ENCODE measurements at places on chromosomes 3 and 15.

DNA sequence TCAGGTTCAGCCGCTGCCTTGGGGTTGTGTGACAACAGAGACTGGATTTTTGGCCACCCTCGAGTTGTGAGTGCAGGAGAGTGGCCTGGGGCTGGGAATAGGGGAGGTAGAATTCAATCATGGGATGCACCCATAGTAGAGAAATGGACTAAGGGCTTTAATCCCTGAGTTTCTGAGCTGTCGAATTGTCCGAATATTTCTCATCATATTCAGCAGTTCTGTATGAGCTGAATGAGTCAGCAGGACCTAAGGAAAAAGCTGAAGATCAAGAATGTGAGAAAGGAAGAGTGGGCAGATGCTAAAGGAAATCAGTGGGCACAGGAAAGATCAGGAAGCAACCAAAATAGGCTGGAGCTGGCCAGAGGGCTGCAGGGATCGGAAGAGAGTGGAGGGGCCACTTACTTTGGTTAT lies 44.4 kb upstream of the SACM1L start:
- DNase-seq, result no peak

DNA sequence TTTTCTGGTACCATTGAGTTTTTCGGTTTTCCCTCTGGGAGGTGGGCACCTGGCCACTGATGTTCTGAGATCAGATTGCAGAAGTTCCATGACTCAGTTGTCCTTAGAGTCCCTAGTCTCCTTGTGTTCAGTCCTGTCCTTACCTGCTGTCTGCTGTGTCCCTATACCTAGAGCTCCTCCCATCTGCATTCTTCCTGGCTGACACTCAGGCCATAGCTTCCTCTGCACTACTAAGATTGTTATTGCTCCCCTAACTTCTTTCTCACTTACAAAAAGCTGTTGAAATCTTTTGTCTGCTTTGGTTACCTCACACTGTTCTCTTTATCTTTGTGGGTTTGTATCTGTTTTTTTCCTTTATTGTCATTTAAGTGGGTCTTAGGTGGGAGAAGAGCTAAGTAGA lies 13.2 kb downstream of the USP3 start:
- no peak for DNase-seq

DNA sequence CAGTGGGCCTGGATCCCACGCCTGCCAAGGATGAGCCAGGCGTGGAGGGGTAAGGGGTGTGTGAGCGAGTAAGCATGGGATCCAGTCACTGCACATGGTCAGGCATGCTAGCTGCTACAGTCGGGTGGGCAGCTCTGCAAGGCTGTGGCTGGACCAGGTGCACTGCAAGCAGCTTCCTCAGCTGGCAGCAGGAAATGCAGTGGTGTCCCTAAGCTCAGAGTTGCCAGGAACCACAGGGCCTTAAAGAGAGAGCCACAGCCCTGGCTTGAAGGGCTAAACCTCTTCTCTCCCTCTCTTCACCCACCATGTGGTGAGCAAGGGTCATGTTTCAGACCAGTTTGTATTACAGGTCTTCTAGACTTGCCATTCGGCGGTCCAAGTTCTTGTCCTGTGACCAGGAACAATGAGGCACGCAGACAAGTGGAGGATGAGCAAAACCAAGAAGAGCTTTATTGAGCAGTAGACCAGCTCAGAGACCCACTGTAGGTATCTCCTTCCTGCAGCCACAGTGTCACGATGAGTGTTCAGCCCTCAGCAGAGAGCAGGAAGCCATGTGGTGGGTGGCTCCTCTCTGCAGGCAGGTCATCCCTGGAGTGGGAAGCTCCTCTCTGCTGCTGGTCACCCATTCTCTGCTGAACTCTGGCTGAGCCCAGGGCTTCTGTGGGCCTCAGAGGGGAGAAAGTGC lies 511.9 kb downstream of the PYDC2 start:
- DNase-seq, result no peak

- no peak for DNase-seq
Observed at GRCh38 chr3:194337965-194338753, 13.0 kb downstream of the CPN2 start.

DNA sequence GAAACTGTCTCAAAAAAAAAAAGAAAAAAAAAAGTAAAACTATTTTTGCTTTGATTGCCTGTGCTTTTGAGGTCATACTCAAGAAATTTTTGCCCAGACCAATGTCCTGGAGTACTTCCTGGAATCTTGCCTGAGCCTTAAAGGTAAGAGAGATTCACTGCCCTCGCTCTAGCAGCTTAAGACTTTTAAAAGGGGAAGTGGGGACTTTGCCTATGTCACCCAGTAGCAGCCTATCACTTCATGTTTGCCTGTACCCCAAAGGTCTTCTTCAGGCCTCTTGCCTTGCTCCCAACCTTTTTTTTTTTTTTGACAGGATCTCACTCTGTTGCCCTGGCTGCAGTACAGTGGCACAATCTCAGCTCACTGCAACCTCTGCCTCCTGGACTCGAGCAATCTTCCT lies 18.9 kb upstream of the GOLGB1 start:
- no peak for DNase-seq

- DNase-seq, result no peak
Observed at GRCh38 chr3:66761093-66761780, 236.9 kb upstream of the KBTBD8 start.

GRCh38 chr15:91484141-91484540 lies 369.4 kb upstream of the SLCO3A1 start:
- DNase-seq, result no peak

GRCh38 chr3:160169139-160169976 lies 55.9 kb upstream of the C3orf80 start:
- no peak for DNase-seq

DNA sequence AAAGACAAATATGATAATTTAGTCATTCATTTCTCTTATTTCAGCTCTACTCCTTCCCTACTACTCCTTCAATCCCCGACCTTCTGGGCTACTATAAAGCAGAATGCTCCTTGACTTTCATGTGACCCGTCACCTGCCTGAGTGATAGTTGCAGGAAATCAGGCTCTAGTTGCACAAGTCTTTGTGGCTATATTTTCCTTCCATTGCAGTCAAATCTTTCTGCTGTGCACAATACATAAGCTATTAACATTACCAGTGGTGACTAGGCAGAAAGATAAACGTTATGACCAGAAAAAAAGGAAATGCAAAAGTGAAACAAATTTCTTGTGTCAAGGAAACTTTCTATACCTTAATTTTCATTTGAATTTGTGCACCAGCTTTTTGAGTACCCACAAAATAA lies 2.3 kb downstream of the SUCNR1 start:
- DNase-seq, result no peak

DNA sequence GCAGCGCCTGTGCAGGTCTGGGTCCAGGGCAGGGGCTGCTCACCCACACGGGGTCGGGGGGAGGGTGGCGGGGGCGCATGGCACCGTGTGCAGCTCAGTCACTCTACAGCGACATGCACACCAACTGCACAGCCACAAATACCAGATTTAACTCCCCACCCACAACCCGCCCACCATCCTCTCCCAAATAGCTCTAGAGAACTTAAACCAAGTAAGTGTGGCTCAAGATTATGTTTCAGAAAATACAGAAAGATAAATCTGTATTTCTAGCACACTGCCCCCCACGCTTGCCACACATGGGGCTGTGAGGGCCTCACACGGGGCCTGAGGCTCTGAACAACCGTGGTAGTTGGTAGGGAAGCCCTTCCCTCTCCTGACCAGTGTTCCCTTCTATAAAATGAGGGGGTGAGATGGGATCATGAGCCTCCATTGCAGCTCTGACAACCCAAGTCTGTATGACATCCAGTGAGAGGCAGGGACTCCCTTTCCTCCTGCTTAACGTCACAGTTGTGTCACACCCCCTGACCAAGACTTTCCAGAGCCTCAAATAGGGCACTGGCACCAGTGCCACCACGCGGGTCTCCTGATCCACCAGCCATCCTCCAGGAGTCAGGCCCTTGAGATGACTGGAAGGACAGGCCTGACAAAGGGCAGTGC lies 23.1 kb downstream of the POC1A start:
- DNase-seq, result no peak

DNA sequence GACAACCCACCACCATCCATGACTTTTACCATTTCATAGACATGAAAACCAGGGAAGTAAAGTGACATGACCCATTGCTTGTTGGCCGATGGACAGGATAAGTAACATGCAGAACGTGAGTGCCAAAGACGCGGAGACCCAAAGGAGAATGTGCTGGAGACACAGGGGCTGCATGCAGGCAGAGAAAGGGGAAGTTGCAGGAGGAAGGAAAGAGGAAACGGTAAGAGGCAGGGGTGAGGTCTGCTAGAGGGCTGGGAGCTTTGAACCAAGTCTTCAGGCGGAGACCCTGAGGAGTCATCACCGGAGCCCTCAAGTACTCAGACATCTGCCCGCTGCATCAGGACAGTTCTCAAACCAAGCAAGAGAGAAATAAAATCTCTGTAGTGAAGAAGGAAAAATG lies 34.9 kb downstream of the MAGEF1 start:
- DNase-seq, result no peak

- no peak for DNase-seq
Observed at GRCh38 chr3:180102134-180102533, 65.4 kb upstream of the PEX5L start.

DNA sequence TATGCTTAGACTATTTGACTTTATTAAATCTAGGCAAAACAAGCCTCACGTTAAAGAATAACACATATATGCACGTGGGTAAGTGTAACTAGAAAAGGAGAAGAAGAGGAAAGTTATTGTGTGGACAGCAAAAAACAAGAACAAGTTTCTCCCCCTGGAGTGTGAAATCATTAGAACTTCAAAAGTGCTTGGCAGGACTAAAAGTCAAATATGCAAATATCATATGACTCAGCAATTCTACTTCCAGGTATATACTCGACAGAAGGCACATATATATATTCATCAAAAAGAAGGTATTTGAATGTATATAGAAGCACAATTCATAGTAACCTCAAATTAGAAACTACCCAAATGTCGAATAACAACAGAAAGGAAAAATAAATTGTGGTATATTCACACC lies 68.9 kb upstream of the STXBP5L start:
- DNase-seq, result no peak

GRCh38 chr15:87947560-87947959 lies 309.0 kb downstream of the NTRK3 start:
- no peak for DNase-seq

DNA sequence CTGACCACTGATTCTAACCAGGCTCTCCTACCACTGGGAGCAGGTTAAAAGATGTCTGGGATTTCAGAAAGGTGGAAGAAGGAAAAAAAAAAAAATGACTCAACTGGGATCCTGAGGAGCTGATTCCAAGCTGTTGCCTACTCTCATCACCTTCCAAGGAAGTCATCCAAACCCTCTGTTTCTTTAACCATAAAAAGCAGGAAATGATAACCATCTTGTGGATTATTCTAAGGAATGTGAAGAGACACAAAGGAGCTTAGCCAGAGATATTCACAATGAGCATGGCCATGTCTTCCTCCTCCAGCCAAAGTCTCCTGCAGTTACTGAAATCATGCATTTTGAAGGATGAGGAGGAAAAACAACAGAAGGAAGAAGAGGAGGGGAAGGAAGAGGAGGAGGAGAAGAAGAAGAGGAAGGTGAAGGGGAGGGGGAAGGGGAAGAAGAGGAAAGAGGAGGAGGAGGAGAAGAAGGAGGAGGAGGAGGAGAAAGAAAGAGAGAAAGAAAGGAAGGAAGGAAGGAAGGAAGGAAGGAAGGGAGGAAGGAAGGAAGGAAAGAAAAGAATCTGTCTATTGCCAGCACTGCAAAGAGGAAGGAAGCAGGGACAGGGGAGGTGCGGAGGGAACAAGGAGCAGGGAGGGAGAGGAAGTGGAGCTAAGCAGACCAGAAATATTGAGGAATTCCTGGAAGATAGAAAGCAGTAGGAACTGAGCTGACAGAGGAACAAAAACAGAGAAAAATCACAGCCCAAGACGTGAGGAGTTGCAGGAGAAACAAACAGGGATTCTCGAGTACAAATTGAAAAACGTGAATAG lies 229.2 kb downstream of the UACA start:
- no peak for DNase-seq

- no peak for DNase-seq
Observed at GRCh38 chr15:43908516-43909050, 81.8 kb downstream of the WDR76 start.

GRCh38 chr3:109155828-109156227 lies 19.3 kb downstream of the C3orf85 start:
- no peak for DNase-seq

- DNase-seq, result no peak
Observed at GRCh38 chr3:156782319-156782718, 43.8 kb upstream of the LEKR1 start.

- peak; percentile 27 for DNase-seq
Observed at GRCh38 chr3:66276705-66277274, 56.0 kb downstream of the SLC25A26 start.

All from stimulated activated CD4-positive, alpha-beta T cell treated with anti-CD3 and anti-CD28 coated beads, Interleukin-1b, Interleukin-23, amount 100 ng/mL, for 1 hour (primary cell).